ENCODE measurements at places on chromosomes 1 and 21.

GRCh38 chr1:182087719-182088350 lies 26.3 kb upstream of the ZNF648 start:
- DNase-seq: no peak

- no peak for DNase-seq
Measured at GRCh38 chr1:57761628-57762027, 337.8 kb upstream of the DAB1 start.

- no peak for DNase-seq
Measured at GRCh38 chr1:223887747-223888418, 42.1 kb upstream of the TP53BP2 start.

- no peak for DNase-seq
Measured at GRCh38 chr21:21241391-21241790, 243.2 kb downstream of the NCAM2 start.

DNA sequence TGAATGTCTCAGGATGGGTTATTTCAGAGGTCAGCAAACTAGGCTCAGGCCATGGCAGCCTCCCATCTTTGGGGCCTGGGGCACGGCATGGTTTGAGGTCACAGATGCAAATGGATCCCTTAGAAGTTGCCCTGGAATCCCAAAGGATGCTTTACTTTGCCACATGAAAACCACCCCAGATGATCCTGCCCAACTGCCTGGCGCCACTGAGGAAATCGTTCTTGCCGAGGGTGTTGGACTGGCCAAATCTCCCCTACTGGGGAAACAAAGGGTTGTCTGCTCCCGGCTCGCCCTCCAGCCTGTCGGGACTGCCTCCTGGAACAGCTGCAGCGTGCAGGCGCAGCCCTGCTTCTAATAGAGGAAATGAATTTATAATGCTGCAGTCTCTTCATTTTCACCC lies 173.0 kb upstream of the LMO4 start:
- DNase-seq: no peak

- no peak for DNase-seq
Measured at GRCh38 chr1:19477284-19478249, 7.8 kb downstream of the CAPZB start.

- no peak for DNase-seq
Measured at GRCh38 chr1:205630651-205631009, 1.2 kb downstream of the ELK4 start.

GRCh38 chr1:44553771-44554170 lies 120.5 kb downstream of the TMEM53 start:
- DNase-seq: no peak

- DNase-seq: no peak
Measured at GRCh38 chr1:231357187-231357772, 19.2 kb downstream of the SPRTN start.

All from NCI-H2171 (cell line).